NCI-H2081 treated with DMSO at 0.1 percent for 48 hours (cell line): ENCODE measurements at places on chromosomes 3 and 15.

DNA sequence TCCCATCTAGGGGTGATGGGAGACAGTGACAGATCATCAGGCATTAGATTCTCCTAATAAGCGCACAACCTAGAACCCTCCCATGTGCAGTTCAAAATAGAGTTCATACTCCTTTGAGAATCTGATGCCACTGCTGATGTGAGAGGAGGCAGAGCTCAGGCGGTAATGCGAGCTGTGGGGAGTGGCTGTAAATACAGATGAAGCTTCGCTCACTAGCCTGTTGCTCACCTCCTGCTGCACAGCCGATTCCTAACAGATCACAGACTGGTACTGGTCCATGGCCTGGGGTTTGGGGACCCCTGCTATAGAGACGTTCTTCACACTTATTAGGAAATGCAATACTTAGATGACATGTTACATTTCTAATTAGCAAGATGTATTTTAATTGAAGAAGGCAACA is 154.4 kb downstream of the CBLB start:
- DNase-seq: no peak

DNA sequence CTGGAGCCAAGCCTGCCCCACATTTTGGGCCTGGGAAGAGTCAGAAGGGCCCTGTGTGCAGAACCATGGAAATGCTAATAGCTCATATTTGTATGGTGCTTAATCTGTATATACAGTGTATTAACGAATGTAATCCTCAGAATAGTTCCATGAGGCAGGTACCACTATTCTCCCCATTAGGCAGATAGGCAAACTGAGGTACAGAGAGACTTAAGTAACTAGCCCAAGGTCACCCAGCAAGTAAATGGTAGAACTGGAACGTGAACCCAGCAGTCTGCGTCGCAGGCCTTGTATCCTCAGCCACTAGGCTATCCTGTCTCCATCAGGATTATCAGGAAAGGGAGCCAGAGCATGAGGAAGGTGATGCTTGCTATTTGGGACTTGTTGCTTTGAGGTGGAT is 28.0 kb upstream of the GLCE start:
- DNase-seq: no peak

DNA sequence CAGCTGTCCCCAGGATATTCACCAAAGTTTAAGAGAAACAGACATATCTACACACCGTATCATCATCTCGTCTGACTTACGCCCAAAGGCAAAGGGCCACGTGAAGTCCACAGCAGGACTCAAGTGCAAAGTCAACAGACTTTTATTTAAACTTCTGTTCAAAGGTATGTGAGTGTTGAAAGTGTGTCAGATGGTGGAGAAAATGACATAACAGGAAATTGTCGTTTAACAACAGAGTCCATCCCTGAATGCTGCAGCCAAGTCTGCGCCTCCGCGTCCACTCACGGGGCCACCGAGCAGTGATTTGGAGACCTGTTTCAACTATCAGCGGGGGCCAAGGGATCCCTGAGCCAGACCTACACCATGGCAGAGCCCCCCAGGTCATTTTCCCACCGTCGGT is 165.6 kb downstream of the XXYLT1 start:
- no peak for DNase-seq

GRCh38 chr3:141346418-141346817 is 21.9 kb upstream of the ZBTB38 start:
- DNase-seq: no peak

GRCh38 chr3:40770061-40770460 is 245.3 kb downstream of the ZNF621 start:
- no peak for DNase-seq

DNA sequence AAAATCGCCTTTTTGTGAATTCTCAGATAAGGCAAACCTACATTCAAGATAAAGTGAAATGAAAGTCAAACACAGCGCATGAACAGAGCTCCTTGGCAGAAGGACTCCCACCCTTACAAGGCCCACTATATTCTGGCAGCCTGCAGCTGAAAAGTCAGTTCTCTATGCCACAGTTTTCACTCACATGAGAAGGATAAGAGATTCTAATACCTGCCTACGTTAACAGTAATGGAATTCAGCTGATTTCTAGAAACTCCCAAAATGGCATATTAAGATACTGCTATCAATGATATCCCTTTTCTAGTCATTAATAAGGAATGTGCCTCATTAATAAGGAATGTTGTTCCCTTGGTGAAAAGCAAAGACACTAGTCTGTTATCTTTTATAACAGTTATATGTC is 27.0 kb downstream of the SLC30A4 start:
- DNase-seq: no peak

DNA sequence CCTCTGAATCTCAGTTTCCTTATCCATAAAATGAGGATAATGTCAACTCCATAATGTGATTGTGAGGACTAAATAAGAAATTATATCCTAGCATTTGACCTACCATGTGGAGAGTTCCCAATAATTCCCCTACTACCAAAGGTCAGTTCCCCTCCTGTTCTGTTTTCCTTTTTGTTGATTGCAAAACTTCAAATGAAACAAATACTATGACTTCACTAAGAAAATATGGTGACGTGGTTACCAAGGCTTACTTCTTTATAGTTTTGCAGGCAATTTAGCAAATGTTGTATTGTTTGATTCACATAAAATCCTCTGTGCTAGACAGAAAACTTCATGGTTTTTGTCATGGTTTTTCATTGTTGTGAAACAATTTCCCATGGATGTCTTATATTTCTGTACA is 153.8 kb upstream of the RORA start:
- DNase-seq: no peak
